ENCODE measurements at places on chromosomes 7 and 10. TPM values are rescaled to one million over a fixed set of nuclear protein-coding genes. Genes with fewer than 3 reads are reported as not detected.

- no peak for DNase-seq
Measured at GRCh38 chr10:652233-652632, 37.2 kb downstream of the DIP2C start.

DNA sequence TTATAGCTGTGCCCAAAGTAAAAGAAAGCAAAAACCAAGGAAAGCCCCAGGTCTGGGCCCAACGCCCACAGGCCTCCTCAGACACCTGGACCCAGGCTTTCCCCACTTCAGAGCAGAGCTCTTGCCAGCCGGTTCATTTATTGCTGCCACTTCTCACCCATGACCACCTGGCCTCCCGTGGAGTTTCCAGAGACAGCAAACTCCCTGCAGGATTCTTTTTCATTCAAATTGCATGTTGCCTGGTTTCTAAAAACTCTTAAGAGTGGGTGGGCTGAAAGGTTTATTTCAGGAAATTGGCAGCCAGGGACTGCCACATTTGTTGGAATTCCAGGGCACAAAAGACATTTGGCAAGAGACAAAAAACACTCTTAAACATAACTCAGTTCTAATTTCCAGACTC is 4.7 kb downstream of the VOPP1 start:
- no peak for DNase-seq

- DNase-seq = no peak
Measured at GRCh38 chr10:77187376-77187999, 450.1 kb downstream of the KCNMA1 start.

TMEM72 gene
- polyA plus RNA-seq = not detected

DNA sequence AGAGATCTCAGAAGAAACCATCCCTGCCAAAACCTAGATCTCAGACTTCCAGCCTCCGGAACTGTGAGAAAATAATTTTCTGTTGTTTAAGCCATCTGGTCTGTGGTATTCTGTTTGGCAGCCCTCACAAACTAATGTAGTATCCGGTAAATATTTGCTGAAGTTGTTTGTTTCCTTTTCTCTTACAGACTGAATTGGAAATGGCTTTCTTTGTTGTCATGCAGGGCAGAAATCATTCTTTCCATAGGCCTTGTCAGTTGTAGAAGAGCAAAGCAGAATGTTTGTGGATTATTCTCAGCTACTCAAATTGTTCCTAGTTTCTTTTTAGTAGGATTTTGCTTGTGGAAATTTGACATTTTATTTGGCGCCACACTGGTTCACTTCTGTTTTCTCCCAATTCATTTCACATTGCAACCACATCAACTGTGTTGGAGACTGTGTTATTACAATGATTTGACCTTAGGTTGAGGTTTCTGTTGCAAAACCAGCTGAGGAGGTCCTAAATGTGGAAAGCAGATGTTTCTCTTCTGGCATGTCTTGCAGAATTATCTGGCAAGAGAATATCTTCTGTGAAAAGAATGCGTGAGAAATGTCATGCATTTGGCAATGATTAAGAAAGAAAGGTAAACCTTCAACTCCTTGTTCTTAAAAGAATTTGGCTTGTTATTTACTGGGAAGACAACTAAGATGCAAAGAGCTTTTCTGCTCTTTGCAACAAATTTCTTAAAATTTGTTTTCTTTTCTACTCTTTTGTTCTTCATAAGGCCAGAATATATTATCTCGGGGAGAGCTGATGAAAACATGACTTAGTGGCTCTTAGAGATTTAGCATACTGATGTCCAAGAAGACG is 25.8 kb downstream of the ACTA2 start:
- no peak for DNase-seq

DNA sequence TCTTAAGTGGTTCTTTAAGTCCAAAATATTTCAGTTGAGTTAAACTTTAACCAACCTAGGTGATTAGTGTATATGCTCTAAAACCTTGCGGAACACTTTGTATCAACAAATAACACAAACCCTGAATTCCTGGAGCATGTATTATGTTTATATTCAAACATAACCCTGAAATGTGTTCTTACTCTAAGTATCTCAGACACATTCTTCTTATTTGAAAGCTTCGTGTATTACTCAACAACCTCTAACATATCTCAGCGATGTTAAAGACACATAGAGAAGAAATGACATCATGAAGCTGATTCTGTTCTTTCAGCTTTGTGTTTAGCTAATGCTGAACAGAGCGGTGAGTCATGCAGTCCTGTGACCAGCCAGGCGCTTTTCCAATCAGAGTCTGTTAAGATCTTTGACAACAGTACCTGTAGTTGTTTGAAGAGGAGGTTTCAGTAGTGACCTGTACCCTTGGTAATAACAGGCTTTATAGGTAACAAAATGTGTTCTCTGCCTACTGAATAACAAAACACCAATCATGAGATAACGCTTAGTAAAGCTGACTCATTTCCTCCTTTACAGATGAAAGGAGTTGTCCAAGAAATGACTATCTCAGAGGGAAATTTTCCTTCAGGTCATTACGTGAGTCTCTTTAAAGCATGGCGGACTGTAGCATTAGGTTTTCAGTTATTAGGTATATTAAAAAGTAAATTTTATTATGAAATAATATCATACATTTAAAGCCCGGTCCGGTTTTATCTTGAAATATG is 67.3 kb upstream of the KLF6 start:
- DNase-seq = peak; percentile 83

DNA sequence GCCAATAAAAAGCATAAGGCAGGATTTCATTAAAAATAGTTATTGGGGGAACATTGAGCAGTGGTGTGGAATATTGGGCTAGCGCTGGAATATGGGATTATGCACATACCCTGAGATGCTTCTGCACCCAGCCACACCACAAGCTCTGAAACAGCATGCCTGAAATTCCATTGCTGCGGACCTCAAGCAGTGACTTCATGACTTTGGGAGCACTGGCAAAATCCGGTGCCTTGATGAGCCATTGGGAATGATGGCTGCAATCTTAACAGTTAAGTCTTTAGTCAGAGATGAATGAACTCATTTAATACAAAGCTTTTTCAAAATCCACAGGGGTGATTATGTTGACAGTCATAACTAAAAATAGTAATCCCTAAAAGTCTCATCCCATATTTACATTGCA is 274.7 kb upstream of the MTPN start:
- no peak for DNase-seq

OLAH gene
- 0.47 TPM for polyA plus RNA-seq

OR9A2 gene
- not detected for polyA plus RNA-seq

ZCCHC24 gene
- 98.2 TPM for polyA plus RNA-seq

IDI2 gene
- polyA plus RNA-seq = not detected

DNA sequence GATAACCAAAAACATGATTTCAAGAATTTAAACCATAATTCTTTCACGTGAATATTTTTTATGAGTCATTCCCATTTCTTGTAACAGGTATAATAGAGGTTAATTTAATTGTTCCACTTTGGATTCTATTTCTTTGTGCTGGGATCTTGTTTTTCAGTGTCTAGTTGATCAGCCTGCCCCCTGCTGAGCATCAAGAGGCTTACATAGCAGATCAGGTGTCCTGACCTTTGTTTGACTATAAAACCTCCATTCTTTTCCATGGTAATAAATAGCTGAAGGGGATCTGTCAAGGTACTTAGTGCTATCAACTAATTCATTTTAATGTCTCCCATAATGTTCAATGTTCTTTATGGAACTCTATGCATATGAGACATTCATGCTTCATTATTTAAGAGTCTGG is 4.9 kb downstream of the COL17A1 start:
- DNase-seq = no peak

All from urinary bladder (tissue), 4 donors.